Epithelial cell of alveolus of lung (primary cell): ENCODE measurements at places on chromosomes 2 and 18. TPM values are rescaled to one million over a fixed set of nuclear protein-coding genes. Genes with fewer than 3 reads are reported as not detected.

The LGALSL gene
- 3.4 and 17.7 TPM in 2 replicates for total RNA-seq

The ABCB11 gene
- not detected in 2 replicates for total RNA-seq

The CNTNAP5 gene
- total RNA-seq = not detected in 2 replicates

The CCDC74B gene
- total RNA-seq = 5.4 and 17.9 TPM in 2 replicates

The TWIST2 gene
- total RNA-seq = 63.5 and 68.2 TPM in 2 replicates
